ENCODE measurements at places on chromosomes 2 and 18. TPM values are rescaled to one million over a fixed set of nuclear protein-coding genes. Genes with fewer than 3 reads are reported as not detected.

DNA sequence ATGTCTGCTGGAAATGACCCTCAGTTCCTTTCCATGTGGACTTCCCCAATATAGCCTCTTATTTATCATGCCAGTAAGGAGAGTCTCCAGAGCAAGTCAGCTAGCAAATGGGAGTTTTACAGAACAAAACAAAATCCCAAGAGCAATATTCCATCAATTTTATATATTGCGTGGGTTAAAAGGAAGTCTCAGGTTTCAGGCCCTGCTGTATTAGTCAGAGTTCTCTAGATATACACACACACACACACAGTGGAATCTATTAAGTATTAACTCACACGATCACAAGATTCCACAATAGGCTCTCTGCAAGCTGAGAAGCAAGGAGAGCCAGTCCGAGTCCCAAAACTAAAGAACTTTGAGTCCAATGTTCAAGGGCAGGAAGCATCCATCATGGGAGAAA lies 102.8 kb upstream of the MAP2 start:
- DNase-seq: peak; percentile 44

The TXNDC2 gene
- not detected for total RNA-seq

The CPS1 gene
- total RNA-seq: 3.8 TPM

DNA sequence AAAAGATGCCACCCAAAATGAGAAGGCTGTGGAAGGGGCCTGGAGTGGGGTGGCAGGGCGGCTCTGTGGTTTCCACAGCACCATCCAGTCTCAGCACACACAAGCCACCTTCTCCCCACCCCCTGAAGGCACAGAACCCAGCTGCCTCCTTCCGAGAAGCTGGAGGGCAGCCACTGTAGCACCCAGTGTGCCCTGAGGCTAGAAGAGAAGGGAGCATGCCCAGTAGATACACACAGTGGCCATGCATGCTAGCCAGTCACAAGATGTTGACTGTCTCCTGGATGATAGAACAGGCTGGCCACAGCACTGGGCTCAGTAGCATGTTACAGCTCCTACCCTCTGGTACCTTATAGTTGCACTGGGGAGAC lies 148.9 kb upstream of the EPAS1 start:
- no peak for DNase-seq

Measured in kidney epithelial cell (primary cell).